ENCODE measurements at places on chromosomes 5 and 9.

DNA sequence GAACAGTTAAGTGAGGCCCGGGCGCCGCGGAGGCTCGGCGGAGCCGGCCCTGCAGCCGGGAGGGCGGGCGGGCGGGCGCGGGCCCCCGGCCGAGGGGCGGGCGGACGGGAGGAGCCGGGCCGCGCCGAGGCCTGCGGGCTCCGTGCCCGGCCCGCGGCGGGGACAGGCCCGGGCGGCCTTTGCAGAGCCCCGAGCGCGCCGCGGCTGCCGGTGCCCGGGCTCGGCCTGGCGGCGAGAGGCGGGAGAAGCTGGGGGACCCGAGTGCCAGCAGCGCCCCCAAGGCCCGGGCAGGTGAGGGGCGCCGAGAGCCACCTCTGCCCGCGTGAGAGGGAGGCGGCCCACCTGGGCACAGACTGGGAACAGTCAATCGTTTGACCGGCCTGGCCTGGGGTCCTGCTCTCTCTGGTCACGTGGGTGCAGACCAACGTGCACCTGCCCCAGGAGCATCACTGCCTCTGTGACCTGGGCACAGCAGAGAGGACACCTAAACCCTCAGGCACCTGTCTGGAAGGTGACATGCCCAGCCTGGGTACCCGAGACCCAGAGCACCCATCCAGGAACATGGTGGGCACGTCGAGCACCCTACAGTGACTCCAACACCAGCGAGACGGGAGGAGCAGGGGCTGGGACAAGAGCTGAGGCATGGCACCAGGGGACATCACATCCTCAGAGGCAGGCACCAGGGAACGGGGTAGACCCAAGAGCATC is 531 bp downstream of the MVB12B start:
- no peak for DNase-seq

DNA sequence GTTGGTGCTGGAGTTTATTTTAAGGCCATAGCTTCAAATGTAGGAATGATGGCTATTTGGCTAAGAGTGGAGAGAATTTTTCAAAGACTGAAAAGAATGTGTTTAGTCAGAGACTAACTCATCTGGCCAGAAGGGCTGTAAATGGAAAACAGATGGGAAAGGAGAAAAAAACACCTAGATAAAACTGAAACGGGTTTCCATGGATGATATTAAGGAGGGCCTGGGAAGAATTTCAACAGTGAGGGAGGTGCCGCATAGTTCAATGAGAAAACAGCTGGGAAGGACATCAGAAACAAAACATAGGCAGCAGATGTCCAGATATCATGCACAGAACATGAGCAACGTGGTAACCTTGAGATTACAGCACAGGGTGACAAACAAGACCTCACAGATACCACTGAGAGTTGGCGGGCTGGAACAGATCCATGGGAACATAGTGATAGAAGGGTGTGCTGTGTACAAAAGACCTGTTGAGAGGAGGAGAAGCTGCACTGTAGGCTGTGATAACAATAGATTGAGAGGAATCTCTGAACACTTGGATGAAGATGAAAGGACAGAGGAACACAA is 31.2 kb upstream of the RAD23B start:
- DNase-seq: peak; percentile 94

DNA sequence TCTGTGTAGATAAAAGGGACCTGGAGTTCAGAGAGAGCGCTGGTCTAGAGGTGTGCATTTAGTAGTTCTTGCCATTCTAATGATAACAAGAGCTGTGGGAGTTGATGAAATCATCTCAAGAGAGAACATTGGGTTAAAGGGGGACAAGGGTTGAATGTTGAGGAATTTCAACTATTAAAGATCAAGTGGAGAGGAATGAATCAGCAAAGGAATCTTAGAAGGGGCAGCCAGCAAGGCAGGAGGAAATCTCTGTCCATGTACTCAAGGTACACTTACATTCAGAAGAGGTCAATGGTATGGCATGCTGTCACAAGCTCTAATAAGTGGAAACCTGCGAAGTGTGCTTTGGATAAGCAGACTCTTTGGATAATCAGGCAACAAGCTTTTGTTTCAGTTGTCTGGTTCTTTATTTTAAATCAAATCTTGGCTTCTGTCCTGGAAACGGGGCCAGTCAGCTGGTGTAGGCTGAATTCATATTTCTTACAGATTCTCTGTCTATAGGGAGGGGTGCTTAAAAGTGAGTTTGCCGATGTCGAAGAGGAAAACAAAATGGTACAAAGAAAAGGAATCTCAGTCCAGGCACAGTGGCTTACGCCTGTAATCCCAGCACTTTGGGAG is 320.5 kb upstream of the CD180 start:
- peak; percentile 49 for DNase-seq

GRCh38 chr5:167261309-167262100 is 1029.9 kb upstream of the WWC1 start:
- no peak for DNase-seq

DNA sequence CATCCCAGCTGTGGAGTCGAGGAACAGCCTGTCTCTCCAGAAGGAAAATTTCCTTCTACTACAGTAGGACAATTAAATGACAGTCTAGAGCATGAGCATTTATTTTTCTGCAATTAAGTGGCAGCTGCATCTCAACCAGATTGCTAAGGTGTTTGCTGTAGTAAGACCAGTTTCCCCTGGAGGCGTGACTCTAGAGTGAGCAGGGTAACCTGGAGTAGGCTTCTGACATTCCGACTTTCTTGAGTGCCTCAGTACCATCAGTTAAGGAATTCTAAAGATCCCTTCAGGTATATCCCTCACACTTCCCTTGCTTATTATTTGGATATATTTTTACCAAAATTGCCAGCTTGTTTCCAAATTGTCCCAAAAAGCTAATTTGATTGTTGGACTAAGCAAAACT is 59.2 kb upstream of the IRX2 start:
- DNase-seq: no peak

DNA sequence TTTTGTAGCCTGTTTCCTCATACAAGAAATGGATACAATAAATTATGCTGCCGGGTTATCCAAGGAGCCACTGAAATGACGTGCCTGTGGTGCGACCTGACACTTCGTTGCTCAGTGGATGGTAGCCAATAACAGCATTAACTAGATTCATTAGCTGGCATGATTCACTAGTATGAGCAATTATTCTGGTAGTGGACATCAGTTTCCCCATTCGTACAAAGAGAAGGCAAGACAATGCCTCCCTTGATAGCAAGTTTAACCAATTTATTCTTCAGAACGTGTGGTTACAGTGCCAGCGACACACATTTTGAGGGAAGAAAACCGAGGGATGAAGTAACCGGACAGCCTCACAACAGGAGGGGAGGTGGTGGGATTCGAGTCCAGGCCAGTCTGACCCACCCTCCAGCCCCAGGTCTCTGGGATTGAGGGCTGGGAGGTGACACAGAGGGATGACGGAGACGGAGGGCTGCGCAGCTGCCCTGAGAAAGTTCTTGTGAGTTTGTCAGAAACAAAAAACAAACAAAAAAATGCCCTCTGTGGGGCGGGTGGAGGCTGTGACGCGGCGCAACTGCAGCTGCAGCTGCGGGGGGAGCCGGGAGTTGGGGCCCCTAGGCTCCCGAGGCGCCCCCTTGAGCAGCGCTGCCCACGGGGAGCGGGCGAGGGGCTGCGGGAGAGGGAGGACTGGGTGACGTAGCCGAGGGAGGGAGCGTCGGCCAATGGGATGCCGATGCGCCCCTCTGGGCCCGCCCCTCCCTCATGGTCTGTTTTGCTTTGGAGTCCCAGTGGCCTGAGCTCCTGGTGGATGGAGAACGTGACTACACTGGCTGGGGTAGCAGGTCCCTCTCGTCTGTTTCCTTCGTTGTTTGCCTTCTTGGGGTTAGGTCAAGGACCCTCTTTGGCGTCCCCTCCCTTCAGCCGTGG is 10.9 kb downstream of the LHX2 start:
- DNase-seq: no peak

GRCh38 chr5:2223303-2223702 is 340.6 kb upstream of the IRX4 start:
- DNase-seq: no peak

- DNase-seq: no peak
Observed at GRCh38 chr5:31204958-31205357, 11.5 kb downstream of the CDH6 start.

DNA sequence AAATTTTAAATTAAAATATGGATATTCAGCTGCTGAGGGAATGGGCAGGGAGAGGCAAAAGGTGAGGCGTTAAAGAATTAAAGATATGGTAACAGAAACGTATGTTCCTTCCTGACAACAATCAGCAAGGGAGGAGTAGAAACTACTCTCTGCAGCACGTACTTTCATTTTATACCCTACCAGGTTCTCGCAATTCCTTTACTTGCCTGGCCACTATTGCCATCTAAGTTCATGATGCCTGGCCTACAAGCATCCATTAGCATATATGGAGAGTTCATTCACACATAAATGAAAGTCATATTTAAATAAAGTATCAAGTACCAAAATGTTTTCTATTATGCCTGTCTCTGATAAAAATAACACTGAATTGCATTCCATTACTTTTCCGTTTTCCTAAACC is 125.1 kb downstream of the BNC2 start:
- no peak for DNase-seq

- DNase-seq: no peak
Observed at GRCh38 chr9:131087354-131087893, 8.9 kb upstream of the AIF1L start.

Measured in fibroblast of skin of scalp (primary cell).